ENCODE measurements at places on chromosomes 1 and 21. TPM values are rescaled to one million over a fixed set of nuclear protein-coding genes. Genes with fewer than 3 reads are reported as not detected.

Gene HRNR
- total RNA-seq, result under 0.01 TPM

Gene PDC
- total RNA-seq, result not detected

Gene LRRN2
- not detected for total RNA-seq

Gene ZSWIM5
- 0.14 TPM for total RNA-seq

Gene RGS1
- not detected for total RNA-seq

Gene NVL
- total RNA-seq, result 31.5 TPM

Gene SLC37A1
- 9.2 TPM for total RNA-seq

Gene CD164L2
- 0.34 TPM for total RNA-seq

Gene SHISAL2A
- not detected for total RNA-seq

Gene CFAP74
- total RNA-seq, result 0.07 TPM

Gene RAB3GAP2
- total RNA-seq, result 47.7 TPM

Gene NUDC
- total RNA-seq, result 29.4 TPM

Gene TXNIP
- total RNA-seq, result 34.3 TPM

Gene C1orf94
- total RNA-seq, result not detected

Gene BGLAP
- 0.07 TPM for total RNA-seq

Gene LIPI
- not detected for total RNA-seq

Gene RXFP4
- not detected for total RNA-seq

Gene HCRTR1
- total RNA-seq, result not detected

Gene NADK
- total RNA-seq, result 34.9 TPM

Gene GOLT1A
- 0.71 TPM for total RNA-seq

Gene PLA2G2F
- total RNA-seq, result not detected

Gene SPATA21
- not detected for total RNA-seq

Gene CHAF1B
- 1.5 TPM for total RNA-seq

Gene AMY1A
- total RNA-seq, result not detected

Gene RHBDL2
- 5.1 TPM for total RNA-seq

Gene AURKAIP1
- total RNA-seq, result 110 TPM

Gene IVL
- total RNA-seq, result 18.8 TPM

Gene FASLG
- total RNA-seq, result not detected

Gene KCNK2
- not detected for total RNA-seq

Gene NIBAN1
- 138 TPM for total RNA-seq

Gene ALPL
- total RNA-seq, result 0.93 TPM

Measured in nasal cavity respiratory epithelium epithelial cell of viscerocranial mucosa (primary cell).